ENCODE measurements at places on chromosomes 12 and 14. TPM values are rescaled to one million over a fixed set of nuclear protein-coding genes. Genes with fewer than 3 reads are reported as not detected.
A peak's percentile ranks its signal among the peaks of the same experiment; 100 is the strongest.

IGFBP6 gene
- 25.7 TPM for total RNA-seq

SLC2A14 gene
- total RNA-seq, result 14.5 TPM

KRT76 gene
- total RNA-seq, result not detected

- H3K4me3 ChIP-seq, result peak overlapping the region; percentile 87
- DNase-seq, result no peak
Observed at GRCh38 chr12:31958569-31959160, 550 bp upstream of the RESF1 start.

DNA sequence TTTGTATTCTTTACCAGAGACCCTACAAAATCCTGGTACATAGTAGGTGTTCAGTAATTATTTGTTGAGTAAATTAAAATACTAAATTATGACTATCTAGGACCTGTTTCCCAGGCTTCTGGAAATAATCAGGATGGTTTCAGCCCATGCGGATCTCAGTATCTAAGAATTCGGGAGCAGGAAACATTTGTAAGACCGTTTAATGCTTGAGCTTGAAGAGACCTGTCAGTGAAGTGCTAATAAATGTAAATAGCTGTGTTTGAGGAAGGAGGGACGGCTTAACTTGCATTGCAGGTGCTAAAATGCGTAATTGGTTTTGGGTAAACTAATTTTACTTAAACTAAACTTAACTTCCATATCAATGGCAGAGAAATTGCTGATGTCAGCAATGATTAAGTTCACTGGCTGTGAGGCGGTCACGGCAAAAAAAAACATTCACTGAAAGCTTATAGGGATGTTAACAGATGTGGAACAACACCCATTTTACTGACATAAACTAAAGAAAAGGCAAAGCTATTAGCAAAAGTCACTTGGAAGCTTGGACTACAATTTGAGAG, 28.6 kb upstream of the AEBP2 start:
- peaks cover 16% of the 10 kb centered on the region for H3K27me3 ChIP-seq
- H3K4me3 ChIP-seq, result no peak overlapping the region
- H3K36me3 ChIP-seq, result no peaks in the 10 kb centered on the region
- peaks cover 13% of the 10 kb centered on the region for H3K4me1 ChIP-seq

GRCh38 chr14:95296966-95297365, 22.7 kb downstream of the CLMN start:
- peaks cover 11% of the 10 kb centered on the region for H3K36me3 ChIP-seq
- no peak overlapping the region for H3K4me3 ChIP-seq
- H3K4me1 ChIP-seq, result peaks cover 33% of the 10 kb centered on the region
- DNase-seq, result no peak
- H3K27me3 ChIP-seq, result peaks cover 36% of the 10 kb centered on the region

GSC gene
- total RNA-seq, result not detected

DNA sequence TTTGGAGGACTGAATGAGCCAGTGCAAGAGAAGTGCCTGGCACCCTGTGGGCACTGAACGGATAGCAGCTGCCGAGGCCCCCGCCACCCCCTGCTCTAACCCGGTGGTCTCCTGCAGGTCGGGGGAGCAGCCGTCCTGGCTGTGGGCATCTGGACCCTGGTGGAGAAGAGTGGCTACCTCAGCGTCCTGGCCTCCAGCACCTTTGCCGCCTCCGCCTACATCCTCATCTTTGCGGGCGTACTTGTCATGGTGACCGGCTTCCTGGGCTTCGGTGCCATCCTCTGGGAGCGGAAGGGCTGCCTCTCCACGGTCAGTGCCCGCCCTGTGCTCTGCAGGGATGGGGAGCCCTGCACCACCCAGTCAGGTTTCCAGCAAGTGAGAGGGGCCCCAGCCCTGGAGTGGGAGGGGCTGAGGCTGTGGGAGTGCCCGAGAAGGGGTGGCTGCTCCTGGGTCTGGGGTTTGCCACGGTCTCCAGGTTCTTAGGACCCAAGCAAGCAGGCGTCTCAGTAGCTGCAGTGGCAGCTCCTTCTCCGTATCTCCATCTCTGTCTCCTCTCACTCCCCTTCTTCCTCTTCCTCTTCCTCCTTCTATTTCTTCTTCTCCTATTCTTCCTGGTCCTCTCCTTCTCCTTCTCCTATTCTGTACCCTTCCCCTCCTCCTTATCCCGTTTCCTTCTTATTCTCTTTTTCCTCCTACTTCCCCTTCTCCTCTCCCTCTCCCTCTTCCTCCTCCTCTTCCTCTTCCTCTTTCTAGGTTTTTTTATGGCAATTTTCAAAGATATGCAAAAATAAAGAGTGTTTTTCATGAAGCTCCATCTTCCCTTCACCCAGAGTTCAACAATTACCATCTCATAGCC, 37.4 kb downstream of the TSPAN11 start:
- H3K27ac ChIP-seq, result no peak overlapping the region
- no peaks in the 10 kb centered on the region for H3K36me3 ChIP-seq
- peaks cover 5% of the 10 kb centered on the region for H3K4me1 ChIP-seq
- no peaks in the 10 kb centered on the region for H3K27me3 ChIP-seq
- no peak overlapping the region for H3K4me3 ChIP-seq

DNA sequence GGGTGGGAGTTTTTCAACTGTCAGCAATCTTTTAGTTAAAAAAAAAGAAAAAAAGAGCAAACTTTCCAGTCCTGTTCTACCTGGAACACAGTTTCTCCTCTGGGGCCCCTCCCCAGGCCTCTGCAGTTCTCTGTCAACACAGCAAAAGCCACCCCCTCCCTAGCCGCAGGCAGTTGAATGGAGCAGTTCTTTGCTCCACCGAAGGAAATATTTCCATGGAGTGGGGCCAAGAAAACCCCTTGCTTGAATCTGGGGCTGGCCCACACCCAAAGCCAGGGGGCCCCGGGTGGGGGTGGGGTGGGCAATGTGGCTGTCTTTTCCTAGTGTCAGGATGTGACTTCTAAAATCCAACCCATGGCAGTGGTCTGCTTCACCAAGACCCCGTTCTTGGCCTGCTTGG, 5.0 kb upstream of the MEG3 start:
- H3K27ac ChIP-seq, result no peak overlapping the region
- DNase-seq, result no peak
- H3K36me3 ChIP-seq, result peaks cover 3% of the 10 kb centered on the region
- no peak overlapping the region for H3K4me3 ChIP-seq
- H3K27me3 ChIP-seq, result no peaks in the 10 kb centered on the region
- H3K4me1 ChIP-seq, result peaks cover 50% of the 10 kb centered on the region

GRCh38 chr12:6387541-6387940, 3.6 kb downstream of the LTBR start:
- peak overlapping the region; percentile 14 for H3K27ac ChIP-seq
- H3K27me3 ChIP-seq, result peaks cover 13% of the 10 kb centered on the region
- H3K4me1 ChIP-seq, result peaks cover 6% of the 10 kb centered on the region
- H3K4me3 ChIP-seq, result no peak overlapping the region
- peaks cover 2% of the 10 kb centered on the region for H3K36me3 ChIP-seq

GLI1 gene
- total RNA-seq, result 0.91 TPM

DTX1 gene
- 1.8 TPM for total RNA-seq

GRCh38 chr12:4719821-4720636, at the start of gene GALNT8:
GALNT8 (plus strand) TSS chr12:4720400; CDS start chr12:4720678, 278 bp downstream.
- no peak for DNase-seq
- peak within 1 kb of the TSS; percentile 0 for H3K27ac ChIP-seq
- peaks cover 46% of the 10 kb centered on the region for H3K27me3 ChIP-seq
- peaks cover 11% of the 10 kb centered on the region for H3K4me1 ChIP-seq
- H3K4me3 ChIP-seq, result no peak within 1 kb of the TSS
- no peaks in the 10 kb centered on the region for H3K36me3 ChIP-seq

GDF3 gene
- total RNA-seq, result not detected

C12orf60 gene
- total RNA-seq, result 3.5 TPM

MFAP5 gene
- not detected for total RNA-seq

PLEKHG7 gene
- total RNA-seq, result 0.65 TPM

GRCh38 chr12:47838286-47838931, 18.7 kb upstream of the HDAC7 start:
- no peaks in the 10 kb centered on the region for H3K36me3 ChIP-seq
- H3K27ac ChIP-seq, result no peak overlapping the region
- DNase-seq, result no peak
- H3K4me1 ChIP-seq, result peaks cover 22% of the 10 kb centered on the region
- peaks cover 4% of the 10 kb centered on the region for H3K27me3 ChIP-seq

HOXC12 gene
- not detected for total RNA-seq

DNA sequence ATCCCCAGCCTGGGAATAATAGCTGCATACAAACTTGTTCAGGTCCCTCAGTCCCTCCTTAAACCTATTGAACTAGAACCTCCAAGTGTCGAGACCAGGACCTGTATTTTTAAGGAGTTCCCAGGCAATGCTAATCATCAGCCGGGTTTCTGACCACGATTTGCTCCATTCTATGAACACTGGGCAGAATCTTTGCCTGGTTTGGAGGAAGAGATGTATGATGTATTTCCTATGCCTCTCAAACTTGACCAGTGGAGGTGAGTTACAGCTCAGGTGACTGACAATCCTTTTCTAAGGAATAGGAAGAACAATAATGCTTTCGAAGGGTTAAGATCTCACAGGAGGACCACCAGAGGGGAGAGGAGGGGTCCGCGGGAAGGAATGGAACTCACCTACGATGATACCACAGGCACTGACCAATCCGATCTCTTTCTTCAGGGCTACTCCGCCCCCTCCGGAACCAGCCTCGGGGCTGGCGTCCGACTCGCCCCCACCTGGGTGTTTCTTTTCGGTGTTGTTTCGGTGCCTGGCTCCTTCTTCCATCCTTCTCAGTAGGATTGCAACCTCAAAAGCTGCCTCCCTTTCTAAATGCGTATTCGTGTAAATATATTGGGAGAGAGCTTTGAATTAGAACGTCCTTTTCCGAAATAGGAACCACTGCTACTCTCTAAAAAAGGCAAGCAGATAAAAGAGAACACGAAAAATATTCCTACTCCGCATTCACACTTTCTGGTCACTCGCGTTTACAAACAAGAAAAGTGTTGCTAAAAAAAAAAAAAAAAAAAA, 895 bp downstream of the SLC7A8 start:
- H3K27me3 ChIP-seq, result no peaks in the 10 kb centered on the region
- DNase-seq, result peak; percentile 41
- H3K27ac ChIP-seq, result no peak overlapping the region
- H3K4me3 ChIP-seq, result no peak overlapping the region
- peaks cover 5% of the 10 kb centered on the region for H3K4me1 ChIP-seq

GRCh38 chr14:27686137-27686536, 1080.5 kb upstream of the FOXG1 start:
- H3K27ac ChIP-seq, result no peak overlapping the region
- H3K4me3 ChIP-seq, result no peak overlapping the region
- H3K36me3 ChIP-seq, result no peaks in the 10 kb centered on the region
- H3K4me1 ChIP-seq, result peaks cover 3% of the 10 kb centered on the region

DNA sequence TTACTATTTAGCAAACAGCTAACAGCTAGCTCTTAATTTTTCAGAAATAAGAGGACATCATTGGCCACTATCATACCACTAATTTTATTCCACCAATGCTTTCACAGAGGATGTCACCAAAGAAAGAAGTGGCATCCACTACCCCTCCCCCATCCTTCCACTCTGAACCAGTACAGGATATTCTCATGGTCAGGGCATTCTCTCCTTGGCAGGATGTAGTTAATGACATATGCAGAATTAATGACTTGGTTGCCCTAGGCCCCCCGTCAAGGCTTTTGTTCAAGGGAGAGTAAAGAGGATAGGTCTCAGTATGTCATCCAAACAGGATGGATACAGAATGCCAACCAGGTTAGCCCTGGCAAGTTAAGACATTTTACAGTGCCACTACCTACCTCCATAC, 18.9 kb upstream of the NUP107 start:
- DNase-seq, result no peak
- H3K4me1 ChIP-seq, result peaks cover 2% of the 10 kb centered on the region
- H3K27me3 ChIP-seq, result no peaks in the 10 kb centered on the region
- H3K27ac ChIP-seq, result no peak overlapping the region
- H3K4me3 ChIP-seq, result no peak overlapping the region

DNA sequence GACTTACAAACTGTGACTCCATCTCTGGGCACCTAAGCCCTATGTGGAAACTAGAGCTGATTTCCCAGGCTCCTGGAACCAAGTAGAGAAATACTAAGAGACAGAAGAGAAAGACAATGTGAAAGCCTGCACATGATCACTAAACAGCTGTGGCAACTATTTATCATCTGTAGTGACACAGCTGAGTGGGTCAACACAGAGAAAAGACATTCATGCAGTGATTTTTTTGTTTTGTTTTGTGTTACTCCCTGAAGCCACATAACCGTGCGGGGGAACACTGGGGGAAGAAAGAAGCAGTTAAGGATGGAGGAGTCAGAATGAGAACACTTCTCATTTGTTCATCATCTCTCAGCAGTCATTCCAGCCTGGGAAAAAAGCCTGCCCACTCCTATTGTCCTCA, 1.5 kb downstream of the PRR4 start:
- DNase-seq, result no peak
- no peak overlapping the region for H3K4me3 ChIP-seq
- H3K27me3 ChIP-seq, result no peaks in the 10 kb centered on the region
- no peaks in the 10 kb centered on the region for H3K4me1 ChIP-seq
- peaks cover 17% of the 10 kb centered on the region for H3K36me3 ChIP-seq
- no peak overlapping the region for H3K27ac ChIP-seq

DNA sequence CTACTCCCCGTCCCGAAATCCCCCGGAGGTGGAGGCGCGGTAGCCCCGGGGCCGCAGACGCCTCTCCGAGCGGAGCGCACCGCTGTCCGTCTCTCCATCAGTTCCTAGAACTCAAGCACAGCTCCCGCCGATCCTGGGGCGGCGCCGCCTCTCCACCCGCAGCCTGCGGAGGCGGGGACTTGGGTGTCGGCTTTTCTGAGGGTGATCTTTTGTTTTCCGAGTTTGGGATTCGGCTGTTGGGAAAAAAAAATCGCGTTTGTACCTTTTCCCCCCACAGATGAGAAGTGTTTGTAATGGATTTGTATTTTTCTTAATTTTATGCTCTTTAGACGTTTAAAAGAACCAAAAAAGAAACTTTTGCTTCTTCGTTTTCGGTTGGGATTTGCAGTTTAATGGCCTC, 26.6 kb downstream of the LRCOL1 start:
- H3K36me3 ChIP-seq, result peaks cover 19% of the 10 kb centered on the region
- H3K4me1 ChIP-seq, result no peaks in the 10 kb centered on the region
- H3K27me3 ChIP-seq, result peaks cover 44% of the 10 kb centered on the region
- peak overlapping the region; percentile 73 for H3K27ac ChIP-seq
- H3K4me3 ChIP-seq, result no peak overlapping the region

ADCY6 gene
- total RNA-seq, result 128 TPM

DEGS2 gene
- total RNA-seq, result 0.73 TPM

- H3K27ac ChIP-seq, result no peak overlapping the region
- no peak overlapping the region for H3K4me3 ChIP-seq
- peaks cover 9% of the 10 kb centered on the region for H3K36me3 ChIP-seq
Observed at GRCh38 chr12:3122841-3123678, 45.9 kb downstream of the TSPAN9 start.

SP7 gene
- 0.10 TPM for total RNA-seq

DNA sequence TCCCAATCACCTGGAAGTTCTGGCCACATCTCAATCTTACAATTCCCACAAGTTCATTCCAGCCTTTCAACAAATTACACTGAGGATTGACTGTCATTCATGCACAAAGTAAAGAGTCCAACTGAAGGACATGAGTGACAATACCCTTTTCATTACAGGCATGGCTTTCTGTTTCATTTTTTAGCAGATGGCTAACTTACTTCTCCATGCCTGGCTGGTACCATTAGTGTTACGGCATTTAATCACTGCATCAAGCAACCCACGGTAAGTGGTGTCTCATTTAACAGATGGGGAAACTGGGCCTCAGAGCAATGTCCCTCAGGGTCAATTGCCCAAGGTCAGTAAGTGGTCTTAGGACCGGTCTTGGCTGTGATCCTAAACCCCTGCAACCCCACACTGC, 114.4 kb downstream of the PRICKLE1 start:
- no peaks in the 10 kb centered on the region for H3K27me3 ChIP-seq
- peaks cover 39% of the 10 kb centered on the region for H3K4me1 ChIP-seq
- peaks cover 14% of the 10 kb centered on the region for H3K36me3 ChIP-seq
- no peak overlapping the region for H3K4me3 ChIP-seq
- no peak for DNase-seq

- H3K36me3 ChIP-seq, result no peaks in the 10 kb centered on the region
- no peak overlapping the region for H3K4me3 ChIP-seq
- H3K27me3 ChIP-seq, result no peaks in the 10 kb centered on the region
- no peak overlapping the region for H3K27ac ChIP-seq
- no peaks in the 10 kb centered on the region for H3K4me1 ChIP-seq
- no peak for DNase-seq
Observed at GRCh38 chr14:40053416-40053815, 621.2 kb upstream of the FBXO33 start.
